Astrocyte of the spinal cord (primary cell): ENCODE measurements at places on chromosomes 2 and 18.

GRCh38 chr2:236674646-236675045, 105.0 kb downstream of the ACKR3 start:
- no peak for DNase-seq

DNA sequence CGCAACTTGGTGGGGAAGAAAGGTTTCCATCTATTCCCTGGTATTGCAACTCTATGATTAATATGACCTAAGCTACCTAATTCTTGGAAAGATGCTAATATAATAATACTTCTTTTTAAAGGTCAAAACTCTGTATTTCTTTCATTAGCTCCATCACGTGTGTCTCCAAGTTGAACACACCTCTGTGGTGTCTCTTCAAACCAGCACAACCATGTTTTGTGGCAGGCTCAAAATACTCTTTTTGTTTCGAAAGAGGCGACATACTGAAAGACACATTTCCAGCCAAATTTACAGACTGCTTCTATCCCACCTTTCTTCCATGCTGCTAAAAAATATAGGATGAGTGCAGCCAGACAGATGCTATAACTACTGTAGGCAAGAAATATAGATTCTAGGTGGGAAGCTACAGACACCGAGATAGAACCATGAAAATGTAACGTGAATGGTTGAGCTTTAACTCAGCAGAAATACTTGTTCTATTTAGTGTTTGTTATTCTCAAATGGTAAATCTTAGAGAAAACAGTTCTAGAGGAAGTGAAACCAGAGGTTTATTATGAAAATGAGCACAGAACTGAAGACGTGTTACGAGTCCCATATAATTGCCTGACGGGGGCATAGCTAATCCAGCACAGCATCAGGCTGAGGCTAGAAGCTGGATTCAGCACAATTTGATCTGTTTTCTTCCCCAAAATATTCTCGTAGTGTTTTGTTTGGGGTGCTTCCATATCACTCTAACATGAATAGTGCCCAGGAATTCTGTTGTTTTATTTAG, 991.5 kb upstream of the FANCL start:
- DNase-seq, result no peak

GRCh38 chr18:14025306-14025940, 106.8 kb downstream of the ZNF519 start:
- DNase-seq, result no peak

DNA sequence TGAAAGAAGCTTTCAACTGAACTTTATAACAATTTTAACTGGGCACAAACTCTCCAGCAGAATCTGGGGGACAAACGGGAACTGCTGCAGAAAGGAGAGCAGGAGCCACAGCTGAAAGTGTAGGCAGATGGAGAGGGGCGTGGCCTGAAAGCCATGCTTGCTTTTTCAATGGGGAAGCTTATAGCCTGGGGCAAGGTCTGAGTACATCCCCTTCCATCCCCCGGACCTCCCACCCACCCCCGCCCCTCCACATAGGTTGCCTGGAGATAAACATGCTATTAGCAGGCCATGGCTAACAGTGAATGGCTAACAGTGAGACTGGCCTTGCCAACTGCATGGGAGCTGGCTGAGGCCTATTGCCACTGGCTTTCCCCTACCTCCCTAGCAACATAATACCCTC, 317.9 kb upstream of the TANK start:
- no peak for DNase-seq

- DNase-seq, result peak; percentile 5
Observed at GRCh38 chr2:6771634-6772611, 93.8 kb downstream of the CMPK2 start.

GRCh38 chr2:235618039-235618438, 124.2 kb downstream of the AGAP1 start:
- peak; percentile 71 for DNase-seq

DNA sequence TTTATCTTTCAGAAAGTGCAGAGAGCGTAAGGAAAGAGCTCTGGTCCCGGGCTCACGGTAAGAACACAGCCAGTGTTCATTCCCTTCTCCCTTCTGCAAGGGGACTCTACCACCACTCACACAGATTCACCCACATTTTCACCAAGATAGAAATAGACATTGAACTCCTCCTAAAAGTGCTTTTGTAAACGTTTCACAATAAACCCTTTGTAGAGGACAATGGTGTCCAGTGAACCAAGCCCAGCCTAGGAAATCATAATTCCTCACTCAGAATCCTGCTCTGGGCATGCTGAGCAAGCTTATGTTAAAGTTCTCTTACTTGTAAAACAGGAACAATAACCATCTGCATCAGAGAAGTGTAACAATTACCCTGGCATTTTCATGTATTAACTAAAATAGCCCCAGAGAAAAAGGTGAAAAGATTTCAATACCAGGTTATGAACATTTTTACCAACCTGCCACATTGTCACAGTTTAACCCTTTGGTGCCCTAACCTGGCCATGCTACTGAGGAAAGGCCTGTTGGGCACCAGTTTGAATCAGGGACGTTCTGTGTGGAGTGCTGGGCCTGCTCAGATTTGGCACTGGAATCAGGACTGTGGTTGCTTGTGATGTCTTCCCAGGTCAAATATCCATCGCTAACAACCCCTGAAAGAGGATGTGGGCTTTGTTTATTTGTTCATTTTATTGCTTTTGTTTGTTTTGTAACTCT, 22.5 kb upstream of the NDUFV2 start:
- DNase-seq, result no peak

GRCh38 chr18:48300463-48300961, 108.7 kb downstream of the ZBTB7C start:
- DNase-seq, result no peak

DNA sequence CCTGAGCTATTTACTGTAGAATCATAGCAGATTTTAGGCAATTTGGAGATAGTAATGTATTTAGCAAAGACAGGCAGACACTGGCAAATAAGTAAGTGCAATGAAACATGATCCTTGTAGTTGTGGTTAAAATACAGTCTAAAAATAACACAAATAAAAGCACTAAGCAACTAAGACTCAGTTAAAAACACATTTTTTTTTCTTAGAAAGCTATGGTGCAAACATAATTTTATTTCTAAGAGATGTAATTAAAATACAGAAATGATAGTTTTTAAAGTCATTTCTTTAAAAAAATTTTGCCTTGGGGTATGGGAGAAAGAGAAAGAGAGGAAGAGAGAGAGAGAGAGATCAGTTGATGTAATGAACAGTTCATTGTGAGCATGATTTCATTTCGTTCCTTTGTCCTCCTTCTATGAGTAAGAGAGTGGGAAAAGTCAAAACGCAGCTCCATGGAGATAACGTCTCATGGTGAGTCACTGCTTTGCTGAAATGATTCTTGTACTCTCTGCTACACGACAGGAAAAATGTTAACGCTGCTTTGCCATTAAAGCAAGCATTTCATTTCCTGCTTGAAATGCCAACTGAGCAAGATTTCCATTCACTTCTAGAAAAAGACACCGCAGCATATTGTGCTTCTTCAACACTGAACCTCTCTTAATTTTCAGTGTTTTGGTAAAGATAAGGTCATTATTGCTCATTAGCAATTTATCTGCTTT, 61.3 kb upstream of the PGAP1 start:
- DNase-seq, result peak; percentile 98

DNA sequence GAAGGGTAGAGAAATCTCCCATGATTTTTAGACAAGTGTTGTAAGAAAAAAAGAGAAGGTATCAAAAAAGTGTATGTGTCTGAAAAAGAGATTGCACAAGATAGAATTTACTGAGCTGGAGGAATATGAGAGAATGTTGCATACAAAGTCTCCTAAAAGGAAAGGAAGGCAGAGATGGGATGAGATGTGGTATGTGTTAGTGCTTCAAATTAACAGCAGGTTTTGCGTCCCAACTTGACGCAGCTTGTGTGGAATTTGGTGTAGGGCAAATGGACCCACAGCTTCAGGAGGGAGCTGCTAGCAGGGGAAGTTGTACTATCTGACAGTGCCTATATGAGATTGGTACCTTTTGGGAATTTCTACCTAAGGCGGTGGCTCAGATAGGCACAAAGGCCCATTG, 9.0 kb upstream of the RASGRP3 start:
- no peak for DNase-seq

DNA sequence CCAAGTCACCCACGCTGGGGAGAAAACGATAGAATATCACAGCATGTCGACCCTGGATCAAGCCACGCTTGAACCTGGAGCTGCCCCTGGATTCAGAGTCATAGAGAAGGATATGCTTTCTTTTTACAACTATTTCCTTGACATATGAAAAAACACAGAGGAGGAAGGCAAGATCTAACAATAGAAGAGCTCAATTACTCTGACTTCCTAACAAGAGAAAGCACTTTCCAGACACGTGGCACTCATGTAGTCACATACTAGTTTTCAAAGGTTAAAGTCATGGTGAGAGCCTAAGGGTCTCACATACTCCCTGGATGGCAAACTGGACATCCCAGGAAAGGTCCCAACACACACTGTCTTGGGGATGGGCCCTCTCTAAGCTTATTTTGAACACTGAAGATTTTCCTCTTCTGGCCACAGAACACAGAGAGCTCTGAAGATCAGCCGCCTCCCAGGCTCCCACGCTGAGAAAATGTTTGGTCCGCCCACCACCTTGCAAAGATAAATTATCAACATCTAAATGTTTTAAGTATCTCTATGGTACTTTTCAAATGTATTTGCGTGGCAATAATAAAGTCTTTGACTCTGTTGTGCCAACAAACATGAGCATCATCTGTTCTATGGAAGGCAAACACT, 4.9 kb downstream of the PXDN start:
- no peak for DNase-seq

DNA sequence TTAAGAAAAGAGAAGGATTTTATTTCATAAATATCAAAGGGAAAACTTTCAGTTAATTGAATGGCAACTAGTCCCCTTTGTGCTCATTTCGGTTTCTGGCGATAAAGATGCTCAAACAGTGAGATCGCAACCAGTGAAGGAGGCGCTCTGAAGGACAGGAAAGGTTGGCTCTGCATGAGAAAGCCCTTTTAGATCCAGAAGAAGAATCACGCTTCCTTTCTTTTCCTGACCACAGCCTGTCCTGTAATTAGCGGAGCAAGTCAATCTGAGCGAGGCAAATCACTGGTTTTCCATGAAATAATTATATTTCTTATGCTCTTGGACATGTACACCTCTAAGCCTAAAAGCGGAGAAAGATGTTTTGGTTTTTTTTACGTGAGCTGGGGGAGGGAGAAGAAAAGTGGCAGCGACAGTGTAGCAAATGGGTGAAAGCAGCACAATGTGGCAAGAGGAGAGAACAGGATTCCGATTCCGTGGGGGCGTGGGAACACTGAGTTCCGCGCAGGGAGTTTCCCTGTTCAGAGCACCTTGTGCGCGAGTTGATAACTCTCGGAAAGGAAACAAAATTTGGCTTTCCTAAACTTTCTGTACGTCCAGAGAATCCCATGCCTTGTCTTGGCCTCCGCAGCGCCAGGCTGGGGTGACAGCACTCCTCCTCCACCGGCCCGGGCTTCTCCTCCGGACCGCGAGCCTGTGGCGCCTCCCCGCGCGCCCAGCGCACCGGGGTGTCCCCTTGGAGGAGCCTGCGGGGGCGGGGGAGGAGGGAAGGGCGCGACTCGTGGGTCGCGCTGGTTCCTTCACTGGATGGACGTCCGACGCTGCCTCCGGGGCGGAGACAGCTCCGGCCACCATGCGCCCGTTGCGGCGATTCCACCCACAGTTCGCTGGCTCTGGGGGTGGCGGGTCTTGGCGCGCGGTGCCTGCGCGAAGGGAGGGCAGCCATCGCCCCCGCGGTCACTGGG, 620 bp upstream of the SLC9A2 start:
- DNase-seq, result peak; percentile 13

GRCh38 chr2:152231446-152231845, 55.9 kb upstream of the STAM2 start:
- no peak for DNase-seq

DNA sequence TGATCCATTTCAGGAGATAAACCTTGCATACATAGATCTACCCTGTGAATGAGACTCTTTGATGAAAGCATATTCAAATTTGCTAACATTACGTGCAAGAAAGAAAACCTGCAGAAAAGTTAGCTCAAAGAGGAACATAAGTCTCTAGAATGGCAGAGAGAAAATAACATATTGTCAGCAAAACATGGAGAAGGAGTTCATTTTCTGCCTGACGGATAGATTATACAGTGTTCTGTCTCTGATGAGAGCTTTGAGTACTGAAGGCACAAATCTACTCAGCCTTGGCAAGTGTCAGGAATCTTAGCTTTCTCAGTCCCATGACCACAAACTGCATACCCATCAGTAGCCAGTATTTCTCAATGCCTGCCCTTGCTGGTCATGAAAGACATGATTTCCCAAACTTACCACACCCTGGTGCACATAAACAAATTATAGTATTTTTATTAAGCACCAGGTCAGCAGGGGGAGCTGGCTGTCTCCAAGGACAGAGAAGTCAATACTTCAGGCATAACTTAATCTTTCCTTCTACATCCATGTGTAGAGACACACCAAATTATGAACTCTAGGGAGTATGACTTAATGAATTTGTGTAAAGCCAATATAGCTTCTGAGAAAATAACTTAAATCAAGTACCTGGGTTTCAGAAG, 401.2 kb upstream of the SOX11 start:
- DNase-seq, result peak; percentile 3
